Activated CD8-positive, alpha-beta memory T cell treated with anti-CD3 and anti-CD28 coated beads for 1 hour (primary cell): ENCODE measurements at places on chromosomes 4 and X.

DNA sequence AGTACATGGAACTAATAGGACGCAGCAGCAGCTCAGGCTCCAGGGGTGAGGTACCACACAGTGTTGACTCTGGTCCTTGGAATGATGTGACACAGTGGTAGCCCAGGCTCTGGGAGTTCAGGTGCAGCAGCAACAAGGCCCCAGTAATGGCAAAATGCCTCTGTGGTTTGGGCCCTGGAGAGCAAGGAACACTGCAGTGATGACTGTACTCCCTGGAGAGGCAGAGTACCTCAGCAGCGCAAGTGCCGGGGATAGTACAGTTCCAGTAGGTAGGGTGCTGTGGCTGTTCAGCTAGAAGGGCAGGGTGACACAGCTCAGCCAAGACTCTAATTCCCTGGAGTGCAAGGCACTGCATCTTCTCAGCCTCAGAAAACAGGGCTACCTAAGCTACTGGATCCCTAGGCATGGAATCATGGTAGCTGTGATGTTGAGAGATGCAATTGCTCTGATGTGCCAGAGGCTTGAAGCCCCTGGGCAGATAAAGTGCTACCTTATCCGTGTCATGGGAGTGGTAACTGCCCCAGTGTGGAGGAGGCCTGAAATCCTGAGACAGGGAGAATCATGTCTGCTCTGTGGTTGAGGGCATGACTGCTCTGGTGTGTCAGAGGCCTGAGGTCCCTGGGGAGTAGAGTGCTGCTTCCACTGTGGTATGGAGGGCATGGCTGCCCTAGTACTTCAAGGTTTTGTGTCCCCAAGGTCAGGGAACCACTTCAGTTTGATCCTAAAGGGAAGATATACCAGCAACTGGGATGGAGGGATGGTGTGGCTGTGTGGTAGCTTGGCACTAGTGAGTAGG is 55.2 kb downstream of the AREG start:
- no peak for DNase-seq

DNA sequence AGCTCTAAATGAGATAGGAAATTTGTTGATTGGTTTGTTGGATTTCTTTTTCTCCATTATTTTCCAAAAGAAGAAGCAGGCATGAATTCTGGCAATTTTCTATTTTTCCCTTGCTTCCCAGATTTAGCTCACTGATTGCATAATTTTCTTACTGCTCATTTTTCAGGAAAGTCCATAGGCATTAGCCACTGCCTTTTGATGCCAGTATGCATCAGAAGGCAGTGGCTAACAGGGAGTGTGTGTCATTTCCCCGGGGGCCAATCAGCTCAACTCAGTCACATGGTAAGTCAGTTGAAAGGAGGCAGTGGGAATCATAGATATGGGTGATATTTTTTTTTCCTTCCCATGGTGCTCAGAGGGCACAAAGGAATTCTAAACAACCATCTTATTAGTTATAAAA is 156.7 kb downstream of the TRIML1 start:
- DNase-seq = no peak

DNA sequence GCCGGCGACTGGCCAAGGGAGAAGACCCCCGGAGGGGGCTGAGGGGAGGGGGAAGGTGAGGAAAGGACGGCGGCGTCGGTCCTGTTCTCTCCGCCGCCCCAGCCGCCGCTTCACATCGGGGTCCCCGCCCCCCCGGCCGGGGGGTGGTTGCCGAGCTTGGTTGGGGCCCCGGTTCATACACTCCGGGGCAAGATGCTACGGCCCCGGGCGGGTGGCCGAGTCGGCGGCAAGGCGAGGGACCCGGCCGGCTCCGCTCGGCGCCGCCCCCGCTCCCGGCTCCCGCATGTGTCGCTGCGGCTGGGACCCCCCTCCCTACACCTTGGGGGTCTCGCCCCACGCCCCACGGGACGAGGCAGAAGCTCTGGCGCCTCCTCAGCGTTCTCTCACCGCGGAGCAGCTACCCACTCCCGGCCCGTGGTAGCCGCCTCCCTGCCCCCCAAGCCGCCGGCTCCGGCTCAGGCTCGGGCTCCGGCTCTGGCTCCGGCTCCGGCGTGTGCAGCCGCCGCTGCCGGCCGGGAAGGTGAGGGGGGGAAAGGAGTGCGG is 461 bp downstream of the FBXW7 start:
- DNase-seq = no peak

DNA sequence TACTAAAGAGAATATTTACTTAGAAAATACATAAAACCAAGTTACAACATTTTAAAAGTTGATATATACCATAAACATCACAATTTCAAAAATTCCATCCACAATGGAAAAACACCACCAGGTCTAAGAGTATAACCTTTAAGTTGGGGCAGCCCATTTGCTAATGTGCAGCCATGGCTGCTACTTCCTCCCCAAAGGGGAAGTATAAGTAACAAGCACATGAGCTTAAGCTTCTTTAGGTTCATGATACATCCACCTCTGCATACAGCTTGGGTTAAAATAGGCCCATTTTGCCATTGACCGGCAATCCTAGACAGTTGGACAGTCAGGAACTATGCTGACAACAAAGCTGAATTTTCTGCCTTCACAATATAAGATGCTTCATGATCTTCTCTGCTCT is 16.6 kb upstream of the GASK1B start:
- DNase-seq = no peak

GRCh38 chrX:331825-332495 is 13.4 kb upstream of the GTPBP6 start:
- DNase-seq = no peak

GRCh38 chr4:155688860-155689259 is 22.2 kb downstream of the GUCY1A1 start:
- no peak for DNase-seq

DNA sequence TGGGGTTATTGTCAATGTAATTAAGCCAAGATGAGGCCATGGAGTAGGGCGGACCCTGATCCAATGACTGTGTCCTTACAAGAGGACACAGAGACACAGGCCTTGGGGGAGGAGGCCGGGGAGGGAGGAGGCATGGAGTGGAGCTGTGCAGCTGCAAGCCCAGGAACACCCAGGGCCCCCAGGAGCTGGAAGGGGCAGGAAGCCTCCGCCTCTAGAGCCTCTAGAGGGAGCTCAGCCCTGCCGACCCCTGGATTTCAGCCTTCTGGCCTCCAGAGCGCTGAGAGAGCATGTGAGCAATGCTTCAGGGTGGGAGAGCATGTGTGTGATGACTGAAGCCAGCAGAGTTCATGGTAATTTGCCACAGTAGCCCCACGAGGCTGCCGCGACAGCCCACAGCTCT is 234.6 kb downstream of the AFAP1 start:
- no peak for DNase-seq

GRCh38 chr4:123304151-123304964 is 92.2 kb upstream of the SPRY1 start:
- DNase-seq = no peak

- no peak for DNase-seq
These were observed 234.3 kb downstream of the PALLD start for GRCh38 chr4:168731006-168731636.

- no peak for DNase-seq
These were observed 241.8 kb downstream of the FBXO8 start for GRCh38 chr4:174041555-174042105.

DNA sequence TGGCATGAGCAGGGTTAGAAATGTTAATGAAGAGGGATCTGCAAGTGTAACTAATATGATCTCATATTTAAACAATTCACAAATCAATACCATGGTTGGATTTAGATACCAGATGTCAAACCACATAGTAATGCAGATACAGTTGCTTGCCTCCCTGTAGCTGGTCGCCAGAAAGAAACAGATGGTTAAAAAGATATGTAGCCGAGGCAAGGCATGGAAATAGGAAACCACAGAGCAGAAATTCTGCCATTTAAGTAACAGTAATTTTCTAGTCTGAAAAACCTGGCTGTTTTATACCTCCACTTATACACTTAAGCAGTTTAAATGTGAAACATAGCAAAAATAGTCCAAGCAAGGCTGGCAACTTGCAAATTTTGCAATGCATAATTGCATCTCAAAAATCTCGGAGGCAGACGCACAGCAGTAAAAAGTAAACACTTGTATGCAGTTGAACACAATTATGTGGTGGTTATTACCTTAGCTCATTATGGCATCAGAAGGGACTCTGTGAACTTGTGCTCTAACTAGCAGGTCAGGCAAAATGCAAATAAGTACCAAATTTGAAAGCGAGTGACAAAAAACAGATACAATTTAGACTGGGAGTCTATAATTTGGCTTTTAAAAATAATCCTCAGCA is 126.8 kb downstream of the NAA11 start:
- DNase-seq = no peak

GRCh38 chrX:9379697-9380551 is 84.9 kb upstream of the TBL1X start:
- no peak for DNase-seq

- no peak for DNase-seq
These were observed 36.5 kb upstream of the PPM1K start for GRCh38 chr4:88320780-88321373.

DNA sequence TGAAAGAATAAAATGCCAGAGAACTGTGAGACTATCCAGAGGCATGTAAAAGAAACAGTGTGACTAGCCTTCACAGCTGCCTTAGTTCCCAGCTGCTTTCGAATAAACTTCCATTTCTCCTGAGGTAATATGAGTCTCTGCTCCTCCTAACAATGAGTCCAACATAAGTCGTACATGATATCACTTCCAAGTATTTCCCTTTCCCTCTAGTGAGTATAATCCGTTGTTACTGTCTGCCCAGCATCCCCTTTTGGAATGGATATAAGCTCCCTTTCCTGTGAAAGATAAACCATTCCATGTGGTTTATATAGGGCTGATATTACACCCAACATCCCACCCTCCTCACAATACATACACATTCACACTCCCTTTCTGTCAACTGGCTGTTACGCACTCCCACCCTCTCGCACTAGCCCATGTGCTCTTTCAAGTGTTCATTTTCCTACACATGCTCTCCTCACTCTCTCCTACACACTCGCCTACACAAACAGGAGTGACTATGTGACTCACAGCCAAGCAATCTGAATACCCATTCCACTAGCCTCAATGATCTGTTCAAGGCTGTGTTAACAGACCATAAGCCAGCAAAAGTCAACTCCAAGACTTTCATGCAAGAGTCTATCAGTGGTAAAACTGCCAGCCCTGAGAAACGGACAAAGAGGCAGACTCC is 5.0 kb downstream of the NAF1 start:
- DNase-seq = no peak

DNA sequence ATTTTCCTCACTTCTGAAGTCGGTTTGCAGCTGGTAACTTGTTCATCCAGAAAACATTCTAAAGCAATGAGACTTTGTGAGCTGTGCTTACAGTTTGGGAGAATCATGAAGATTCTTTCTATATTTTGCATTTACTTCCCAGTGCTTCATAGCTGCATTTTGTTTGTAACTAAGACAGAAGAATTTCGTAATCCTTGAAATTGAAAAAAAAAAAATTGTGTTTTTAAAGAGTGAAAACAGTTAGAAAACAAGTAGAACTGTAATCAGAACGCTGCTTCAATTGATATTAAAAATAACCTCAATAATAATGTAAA is 392.4 kb downstream of the UNC5C start:
- no peak for DNase-seq

- DNase-seq = no peak
These were observed 41.9 kb upstream of the C1QTNF7 start for GRCh38 chr4:15385928-15386327.

GRCh38 chr4:177473991-177474390 is 31.8 kb upstream of the AGA start:
- no peak for DNase-seq

GRCh38 chr4:1075225-1075624 is 38.1 kb downstream of the RNF212 start:
- no peak for DNase-seq

GRCh38 chr4:138861135-138861534 is 154.4 kb upstream of the NOCT start:
- DNase-seq = no peak
